ENCODE measurements at places on chromosomes 11 and 22.
A peak's percentile ranks its signal among the peaks of the same experiment; 100 is the strongest.

DNA sequence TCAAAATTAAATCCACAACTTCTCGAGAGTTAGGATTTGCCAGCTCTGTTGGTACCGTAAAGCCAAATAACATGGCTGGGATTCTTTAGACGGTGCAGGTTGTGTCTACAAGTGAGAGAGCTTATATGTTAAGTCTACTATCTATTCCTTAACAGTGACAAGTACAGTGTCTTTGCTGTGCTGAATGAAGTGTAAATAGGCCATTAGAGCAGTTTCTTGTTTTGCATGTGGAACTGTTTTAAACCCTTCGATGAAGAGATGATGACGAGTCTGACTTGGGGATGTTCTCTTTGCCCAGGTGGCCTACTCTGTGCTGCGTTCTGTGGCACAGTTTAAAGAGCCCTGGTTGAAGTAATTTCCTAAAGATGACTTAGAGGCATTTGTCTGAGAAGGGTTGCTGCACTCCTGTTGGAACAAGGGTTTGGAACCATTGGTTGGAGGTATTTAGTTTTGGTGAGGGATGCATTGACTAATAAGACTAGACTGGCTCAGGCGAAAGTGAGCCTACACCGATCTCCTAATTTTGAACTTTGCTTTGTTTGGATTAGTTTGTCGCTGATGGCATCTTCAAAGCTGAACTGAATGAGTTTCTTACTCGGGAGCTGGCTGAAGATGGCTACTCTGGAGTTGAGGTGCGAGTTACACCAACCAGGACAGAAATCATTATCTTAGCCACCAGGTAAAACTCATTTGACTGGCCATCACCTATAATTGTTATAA lies 988 bp downstream of the RPS3 start:
- no peak for DNase-seq

DNA sequence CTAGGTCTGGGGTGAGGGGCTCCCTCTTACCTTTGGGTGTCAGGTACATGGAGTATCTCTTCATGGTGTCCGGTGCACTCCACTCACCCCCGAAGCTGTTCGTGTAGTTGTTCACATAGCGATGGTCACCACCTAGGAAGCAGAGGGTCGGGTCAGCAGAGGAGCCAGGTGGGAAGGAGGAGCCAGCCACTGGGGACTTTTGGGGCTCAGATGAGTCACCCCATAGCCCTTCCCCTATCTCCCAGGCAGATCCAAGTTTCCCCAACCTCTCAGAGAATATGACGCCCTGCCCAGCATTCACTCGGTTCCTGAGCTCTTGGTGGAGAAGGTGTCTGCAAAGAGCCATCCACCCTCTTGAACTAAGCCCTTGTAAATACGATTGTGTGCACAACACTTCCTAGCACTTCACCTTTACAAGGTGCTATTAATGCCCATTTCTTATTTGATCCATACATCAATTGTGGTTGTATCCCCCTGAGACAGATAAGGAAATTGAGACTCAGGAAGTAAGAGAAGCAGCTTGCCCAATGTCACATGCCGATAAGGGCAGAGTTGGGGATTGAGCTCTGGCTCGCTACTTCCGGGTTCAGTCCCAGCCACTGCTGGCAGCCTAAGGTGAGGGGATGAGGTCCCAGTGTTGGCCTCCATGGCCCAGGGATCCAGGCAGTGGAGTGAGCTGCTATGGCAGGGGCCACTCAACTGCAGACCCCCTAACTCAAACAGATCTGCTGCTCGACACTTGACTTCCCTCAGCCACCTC lies 14.8 kb downstream of the TRIM29 start:
- no peak for DNase-seq

DNA sequence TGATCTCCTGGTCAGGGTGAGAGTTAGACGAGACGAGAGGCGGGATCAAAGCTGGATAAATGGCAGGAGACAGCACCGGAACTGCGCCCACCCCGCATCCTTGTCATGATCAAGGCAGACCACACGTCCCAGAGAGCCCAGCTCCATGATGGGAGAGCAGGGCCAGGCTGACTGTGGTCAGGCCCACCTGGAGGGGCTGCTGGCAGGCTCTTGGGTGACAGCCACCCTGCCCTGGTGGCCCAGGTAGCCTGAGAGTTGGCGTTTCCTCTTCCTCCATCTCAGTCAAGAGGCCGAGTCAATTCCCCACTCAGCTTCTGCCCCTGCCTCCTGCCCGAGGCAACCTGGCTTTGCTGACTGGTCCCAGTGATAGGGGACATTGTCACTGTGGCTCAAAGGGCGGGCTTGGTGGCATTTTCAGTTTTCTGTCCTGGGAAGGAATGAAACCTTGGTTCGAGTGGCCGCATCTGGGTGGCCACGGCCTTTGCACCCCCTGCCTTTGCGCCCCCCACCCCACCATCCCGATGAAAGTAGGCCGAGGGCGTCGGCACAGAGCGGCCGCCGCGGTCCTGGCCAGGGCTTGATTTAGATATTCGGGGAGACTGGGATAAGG lies 60.8 kb upstream of the PPARA start:
- peak; percentile 54 for DNase-seq

DNA sequence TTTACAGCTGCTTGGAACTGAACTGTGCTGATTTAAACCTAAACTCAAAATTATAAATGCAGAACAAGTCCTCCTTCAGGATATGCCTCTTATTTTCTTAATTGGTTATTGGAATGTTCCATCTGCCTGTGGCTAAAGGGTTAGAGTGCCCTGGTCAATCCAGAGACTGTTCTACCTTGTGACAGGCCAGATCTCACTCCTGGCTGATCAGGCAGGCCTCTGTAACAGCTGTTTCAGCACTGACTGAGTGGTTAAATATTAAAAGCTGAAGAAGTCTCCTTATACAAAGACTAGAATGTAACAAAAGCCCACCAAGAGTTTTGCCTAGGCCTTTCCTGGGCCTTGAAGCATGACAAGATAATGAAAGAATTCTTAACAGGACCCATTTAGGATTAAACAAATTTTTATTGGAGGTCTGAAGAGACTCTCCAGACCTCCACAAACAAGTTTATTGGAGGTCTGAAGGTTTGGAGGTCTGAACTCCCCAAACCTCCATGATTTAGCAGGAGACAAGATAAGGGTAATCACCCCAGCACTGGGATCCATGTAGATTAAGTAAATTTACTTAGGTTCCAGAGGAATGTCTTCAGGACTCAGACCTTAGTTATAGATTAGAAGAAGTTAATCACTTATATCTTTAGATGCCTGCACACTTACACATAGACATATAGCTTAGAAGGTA lies 35.8 kb downstream of the TMPRSS5 start:
- no peak for DNase-seq

DNA sequence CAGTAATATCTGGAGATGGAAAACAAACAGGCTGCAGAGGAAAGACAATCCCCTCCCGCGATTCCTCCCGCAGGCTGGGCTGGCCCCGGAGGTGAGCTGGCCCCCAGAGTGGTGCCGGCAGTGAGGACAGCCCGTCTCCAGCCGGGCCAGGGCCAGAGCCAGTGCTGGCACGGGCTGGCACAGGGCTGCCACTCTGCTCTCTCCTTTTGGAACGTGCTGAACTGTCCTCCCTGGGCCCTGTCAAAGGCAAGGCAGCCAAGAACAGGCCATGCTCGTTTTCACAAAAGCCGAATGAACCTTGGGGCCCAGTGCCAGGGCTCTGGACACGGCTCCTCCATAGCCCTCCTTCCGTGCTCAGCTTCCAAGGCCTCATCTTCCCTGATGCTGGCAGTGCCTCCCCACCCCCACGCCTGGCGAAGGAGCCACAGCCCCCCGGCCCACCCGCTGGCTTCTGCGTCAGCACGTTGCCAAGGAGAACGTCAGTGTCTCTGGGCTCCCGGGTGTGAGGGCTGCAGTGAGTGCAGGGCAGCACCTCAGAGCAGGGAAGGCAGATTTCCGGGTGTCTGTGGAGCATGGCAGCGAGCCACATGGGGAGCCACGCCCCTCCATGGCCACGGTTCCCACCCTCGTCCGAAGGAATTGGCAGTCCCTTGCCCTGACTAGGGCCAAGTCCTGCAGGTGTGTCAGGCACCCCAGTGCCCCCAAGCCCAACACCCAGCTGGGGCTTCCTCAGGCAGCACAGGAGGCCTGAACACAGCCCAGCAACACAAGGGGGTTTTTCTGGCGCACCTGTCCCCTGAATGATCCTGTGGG lies 28.6 kb downstream of the GNAZ start:
- no peak for DNase-seq

- DNase-seq = no peak
These were observed 700 bp upstream of the DEPDC5 start for GRCh38 chr22:31753005-31753633.

GRCh38 chr11:89189776-89190175 lies 12.1 kb downstream of the TYR start:
- no peak for DNase-seq

DNA sequence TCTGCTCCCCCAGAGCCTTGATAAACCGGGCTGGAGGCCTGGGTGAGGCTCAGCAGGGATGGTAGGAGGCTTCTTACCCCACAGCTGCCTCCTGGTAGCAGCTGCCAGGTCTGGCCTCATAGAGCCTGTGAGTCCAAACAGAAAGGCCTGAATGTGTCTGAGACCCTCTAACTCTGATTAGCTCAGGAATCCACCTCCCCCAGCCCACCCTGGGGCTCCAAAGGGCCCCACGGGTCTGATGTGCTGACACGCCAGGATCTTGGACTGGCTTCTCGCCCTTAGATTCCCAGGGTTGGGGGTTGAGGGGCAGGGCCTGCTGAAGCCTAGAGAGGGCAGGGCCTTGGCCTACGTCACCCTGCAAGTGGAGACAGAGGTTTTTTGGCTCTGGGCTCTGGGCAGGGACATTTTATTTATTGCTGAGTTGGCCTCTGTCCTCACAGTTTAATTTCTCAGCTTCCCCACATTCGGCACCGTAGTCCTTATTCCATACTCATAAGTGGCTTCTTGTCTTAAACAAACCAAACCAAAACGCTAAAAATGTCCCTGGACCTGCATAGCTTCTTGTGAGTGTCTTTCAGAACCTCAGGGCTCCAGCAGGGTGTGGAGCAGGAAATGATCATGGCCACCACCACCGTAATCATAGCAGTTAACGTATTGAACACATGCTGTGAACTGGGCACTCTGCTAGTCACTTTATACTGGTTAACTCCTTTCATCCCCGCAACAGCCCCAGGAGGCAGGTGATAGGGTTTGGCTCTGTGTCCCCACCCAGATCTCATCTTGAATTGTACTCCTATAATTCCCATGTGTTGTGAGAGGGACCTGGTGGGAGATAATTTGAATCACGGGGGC lies 25.1 kb downstream of the KIAA1671 start:
- DNase-seq = no peak

DNA sequence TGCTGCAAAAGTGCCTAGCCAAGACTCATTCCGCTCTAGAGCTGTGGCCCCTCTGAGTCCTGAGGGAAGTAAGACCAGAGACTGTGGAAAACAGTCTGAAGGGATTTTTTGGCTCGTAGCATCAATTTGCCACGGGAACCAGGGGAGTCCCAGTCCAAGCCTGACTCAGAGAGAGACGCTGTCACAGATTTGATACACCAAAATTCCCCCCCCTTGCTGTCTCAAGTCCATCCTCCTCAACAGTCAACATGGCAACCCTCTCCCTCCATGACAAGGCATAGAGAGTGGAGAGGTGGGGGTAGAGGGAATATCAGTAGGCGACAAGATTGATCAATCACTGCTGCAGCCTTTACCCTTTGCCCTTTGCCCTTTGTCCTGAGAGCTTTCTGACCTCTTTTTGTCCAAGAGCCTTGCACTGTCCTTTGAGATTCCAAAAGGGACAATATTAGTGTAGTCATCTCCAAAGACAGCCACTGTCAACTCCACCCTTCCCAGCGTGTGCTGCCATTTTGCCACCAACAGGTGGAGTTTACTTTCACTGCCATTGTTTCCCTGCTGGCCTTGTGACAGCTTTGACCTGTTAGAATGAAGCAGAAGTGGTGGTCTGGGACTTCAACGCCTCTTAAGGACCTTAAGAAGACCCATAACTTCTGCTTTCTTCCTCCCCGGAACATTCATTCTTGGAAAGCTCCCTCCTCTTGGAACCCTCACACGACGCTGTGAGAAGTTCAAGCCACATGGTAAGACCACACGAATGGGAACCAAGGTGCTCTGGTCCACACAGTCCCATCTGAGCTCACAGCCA lies 7.3 kb downstream of the SLC15A3 start:
- DNase-seq = no peak
